ENCODE measurements at places on chromosomes 1 and 21. TPM values are rescaled to one million over a fixed set of nuclear protein-coding genes. Genes with fewer than 3 reads are reported as not detected.

RGS1 gene
- total RNA-seq = 28.4 TPM

FRRS1 gene
- total RNA-seq = 6.3 TPM

MCOLN3 gene
- total RNA-seq = 7.7 TPM

ASTN1 gene
- total RNA-seq = 0.13 TPM

RPTN gene
- not detected for total RNA-seq

AGT gene
- total RNA-seq = 10.7 TPM

ZFP69B gene
- total RNA-seq = 1.9 TPM

SRSF11 gene
- total RNA-seq = 143 TPM

RIPK4 gene
- not detected for total RNA-seq

COL9A2 gene
- total RNA-seq = 12.6 TPM

MFAP2 gene
- 10.2 TPM for total RNA-seq

ASCL5 gene
- not detected for total RNA-seq

NID1 gene
- total RNA-seq = 261 TPM

GIPC2 gene
- 15.9 TPM for total RNA-seq

ATP6V1G3 gene
- total RNA-seq = not detected

SERTAD4 gene
- 2.3 TPM for total RNA-seq

DENND4B gene
- total RNA-seq = 75.0 TPM

CRTC2 gene
- total RNA-seq = 17.7 TPM

ADAM30 gene
- not detected for total RNA-seq

CHRM3 gene
- 1.2 TPM for total RNA-seq

TNFSF4 gene
- 1.4 TPM for total RNA-seq

MROH9 gene
- not detected for total RNA-seq

CIART gene
- 5.5 TPM for total RNA-seq

RNF186 gene
- total RNA-seq = not detected
